ENCODE measurements at places on chromosomes 3 and 15.
A peak's percentile ranks its signal among the peaks of the same experiment; 100 is the strongest.

GRCh38 chr15:61115679-61116078, 113.4 kb downstream of the RORA start:
- no peak for DNase-seq

GRCh38 chr3:26964836-26965235, 342.3 kb downstream of the LRRC3B start:
- DNase-seq, result no peak

- no peak for DNase-seq
Measured at GRCh38 chr3:119376758-119377157, 82.6 kb downstream of the ARHGAP31 start.

DNA sequence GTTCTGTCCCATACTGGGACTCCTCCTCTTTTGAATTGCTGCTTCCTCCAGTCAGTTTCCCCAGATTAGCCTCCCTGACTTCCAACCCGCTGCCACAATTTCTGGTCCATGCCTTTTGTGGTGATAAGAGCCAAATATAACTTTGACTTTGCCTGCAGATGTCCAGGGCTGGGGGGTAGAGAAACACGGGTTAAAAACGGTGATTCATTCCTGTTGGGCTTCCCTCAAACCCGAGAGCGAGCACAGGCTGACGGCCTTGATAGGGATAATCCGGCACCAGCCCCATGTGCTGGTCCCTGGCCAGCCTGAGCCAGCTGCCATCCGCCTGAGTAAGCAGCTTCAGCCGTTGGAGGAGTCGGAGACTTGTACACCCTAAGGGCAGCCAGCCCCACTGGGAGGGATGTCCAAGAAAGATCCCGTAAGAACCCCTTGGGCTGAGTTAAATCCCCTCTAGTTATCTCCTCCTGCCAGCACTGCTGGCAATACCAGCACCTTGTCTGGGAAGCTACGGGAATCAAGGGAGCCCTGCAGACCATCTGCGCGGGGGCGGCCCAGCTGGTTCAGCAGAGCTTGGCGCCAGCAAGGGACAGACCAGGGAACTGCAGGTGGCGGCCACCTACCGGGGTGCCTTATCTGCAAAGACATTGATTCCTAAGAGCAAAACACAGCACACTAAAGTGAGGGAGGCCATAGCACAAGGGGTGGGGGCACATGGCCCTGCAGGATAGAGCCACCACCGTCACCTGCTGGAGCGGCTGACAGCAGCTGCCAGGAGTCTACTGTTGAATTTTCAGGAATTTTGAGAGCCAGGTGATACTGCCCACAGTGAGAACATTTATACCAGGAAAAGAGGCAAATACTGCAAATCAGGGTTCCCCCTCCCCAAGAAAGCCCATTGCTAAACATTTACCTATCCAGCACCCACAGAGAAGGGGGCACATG, 18.1 kb downstream of the CSPG4 start:
- peak; percentile 6 for DNase-seq

GRCh38 chr3:171256445-171257250, 203.6 kb downstream of the TNIK start:
- DNase-seq, result no peak

DNA sequence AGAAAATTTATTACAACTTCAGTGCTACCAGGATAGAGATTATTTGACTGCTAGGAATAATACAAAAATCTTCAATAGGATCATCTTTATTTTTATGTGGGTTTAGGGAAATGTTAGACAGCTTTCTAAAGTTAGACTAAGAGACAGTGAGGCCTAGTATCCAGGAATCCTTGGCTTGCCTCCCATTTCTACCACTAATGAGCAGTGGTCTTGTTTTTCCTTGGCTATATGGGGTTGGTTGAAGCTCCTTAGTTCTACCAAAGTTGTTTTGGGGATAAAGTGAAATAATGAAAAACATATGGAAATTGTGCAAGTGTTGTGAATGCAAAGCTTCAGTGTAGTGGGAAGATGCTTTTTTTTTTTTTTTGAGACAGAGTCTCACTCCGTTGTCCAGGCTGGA, 16.8 kb downstream of the AP4E1 start:
- no peak for DNase-seq

DNA sequence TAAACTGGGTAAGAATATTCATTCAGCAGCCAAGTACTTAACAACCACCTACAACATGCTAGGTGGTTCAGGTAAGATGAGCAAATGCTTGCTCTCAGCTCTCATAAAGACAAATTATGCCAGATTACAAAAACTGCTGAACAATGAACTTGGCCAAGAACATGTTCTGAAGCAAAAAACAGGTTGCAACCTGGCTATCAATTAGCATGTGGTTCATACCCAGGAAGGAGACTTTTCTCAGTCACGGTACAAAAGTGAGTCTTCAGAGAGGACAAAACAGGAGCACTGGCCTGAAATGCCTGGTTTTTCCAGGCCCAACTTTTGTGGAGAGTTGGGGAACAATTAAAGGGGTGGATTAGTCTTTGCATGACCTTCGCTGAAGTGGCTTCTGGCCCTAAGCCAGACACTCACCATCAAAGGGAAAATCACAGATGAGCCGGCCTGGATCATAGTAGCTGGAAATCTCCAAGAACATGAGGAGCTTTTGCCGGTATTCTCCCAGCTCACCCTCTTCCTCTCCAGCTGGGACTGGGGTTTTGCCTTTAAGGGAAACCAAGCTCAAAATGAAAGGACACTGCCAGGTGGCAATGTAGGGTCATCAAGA, 7.6 kb upstream of the PLA2G4F start:
- DNase-seq, result no peak

DNA sequence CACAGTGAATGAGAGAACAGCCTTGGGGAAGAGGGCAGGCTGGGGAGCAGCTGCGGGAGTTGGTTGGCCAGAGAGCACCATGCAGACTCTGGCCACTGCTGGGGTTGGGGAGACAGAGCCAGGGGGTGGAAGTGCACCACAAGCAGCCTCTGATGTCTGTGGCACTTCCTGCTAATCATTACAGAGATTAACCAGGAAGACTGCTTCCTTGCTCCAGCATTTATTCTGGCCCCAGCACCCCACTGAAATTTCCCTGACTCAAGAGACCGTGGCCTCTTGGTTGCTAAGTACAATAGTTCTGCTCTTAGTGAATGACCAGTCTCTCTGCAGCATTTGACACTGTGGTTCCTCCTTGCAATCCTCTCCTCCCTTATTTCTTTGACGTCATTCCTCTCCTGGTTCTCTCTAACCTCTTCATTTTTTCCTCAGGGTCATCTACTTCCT, 266.2 kb upstream of the ROPN1 start:
- DNase-seq, result peak; percentile 95

- no peak for DNase-seq
Measured at GRCh38 chr3:52256159-52256558, 10.6 kb downstream of the PPM1M start.

- no peak for DNase-seq
Measured at GRCh38 chr3:127028781-127029657, 46.1 kb downstream of the PLXNA1 start.

DNA sequence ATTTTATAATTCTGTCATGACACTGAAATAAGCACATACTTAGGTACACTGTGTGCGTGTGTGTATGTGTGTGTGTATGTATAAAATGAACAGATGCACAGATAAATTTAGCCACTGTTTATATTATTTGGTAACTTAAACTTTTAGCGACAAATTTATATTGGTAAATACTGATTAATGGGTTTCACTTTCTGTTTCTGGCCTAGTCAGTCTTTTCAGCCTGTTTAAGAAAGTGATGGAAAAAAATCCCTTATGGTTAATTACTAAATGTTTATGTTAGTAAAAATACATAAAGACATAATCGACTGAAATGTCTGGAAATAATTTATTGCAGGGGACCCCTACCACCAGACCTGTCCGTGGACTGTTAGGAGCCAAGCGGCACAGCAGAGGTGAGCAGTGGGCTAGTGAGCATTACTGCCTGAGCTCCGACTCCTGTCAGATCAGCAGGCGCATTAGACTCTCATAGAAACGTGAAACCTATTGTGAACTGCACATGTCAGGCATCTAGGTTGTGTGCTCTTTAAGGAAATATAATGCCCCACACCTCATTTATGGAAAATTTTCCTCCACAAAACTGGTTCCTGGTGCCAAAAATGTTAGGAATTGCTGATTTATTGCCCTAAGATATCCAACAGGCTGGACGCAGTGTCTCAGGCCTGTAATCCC, 717.4 kb downstream of the SI start:
- DNase-seq, result no peak

- no peak for DNase-seq
Measured at GRCh38 chr15:101614001-101614585, 38.1 kb downstream of the TM2D3 start.

DNA sequence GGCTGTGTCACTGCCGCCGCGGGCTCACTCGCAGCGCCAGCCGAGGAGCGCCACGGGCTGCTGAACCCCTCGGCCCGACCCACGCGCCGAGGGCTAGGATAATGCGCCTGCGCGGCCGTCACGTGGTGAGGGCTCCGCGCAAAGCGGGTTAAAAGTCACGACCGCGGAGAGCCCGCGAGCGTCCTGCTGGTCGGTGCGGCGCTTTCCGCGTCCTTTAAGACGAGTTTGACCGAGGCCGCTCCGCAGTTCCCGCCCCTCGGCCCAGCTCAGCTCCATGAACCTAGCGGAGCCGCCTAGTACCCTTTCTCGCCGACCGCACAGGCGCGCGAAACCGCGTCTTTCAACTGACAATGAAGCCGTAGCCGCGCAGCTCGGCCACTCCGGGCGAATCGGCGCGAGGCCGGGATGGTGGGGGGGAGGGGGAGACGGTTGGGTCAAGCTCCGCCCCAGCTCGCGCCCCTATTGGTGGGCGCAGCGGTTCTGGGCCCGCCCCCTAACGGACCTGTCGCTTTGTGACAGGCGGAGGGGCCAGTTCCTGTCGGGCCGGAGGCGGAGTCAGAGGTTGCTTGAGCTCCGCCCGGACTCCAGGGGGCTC, 636 bp upstream of the STT3B start:
- DNase-seq, result peak; percentile 70

DNA sequence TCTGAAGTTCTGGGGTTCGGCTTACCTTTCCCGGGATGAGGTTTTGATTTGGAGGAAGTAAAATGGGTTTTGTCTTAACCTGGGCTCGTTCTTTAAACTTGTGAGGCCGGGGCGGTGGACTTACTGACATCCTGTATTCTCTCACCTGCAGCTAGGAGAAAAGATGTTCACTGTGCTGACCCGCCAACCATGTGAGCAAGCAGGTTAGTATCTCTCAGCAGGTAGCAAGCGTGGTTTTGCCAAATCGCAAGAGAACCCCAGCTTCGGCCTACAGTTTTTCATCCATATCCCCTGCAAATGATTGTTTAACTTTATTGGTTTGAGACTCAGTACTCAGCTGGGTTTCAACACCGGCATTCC, 891 bp downstream of the ENTPD3 start:
- no peak for DNase-seq

GRCh38 chr3:41199866-41200668, 762 bp downstream of the CTNNB1 start:
- no peak for DNase-seq

- no peak for DNase-seq
Measured at GRCh38 chr3:117681619-117682018, 972.0 kb downstream of the TUSC7 start.

DNA sequence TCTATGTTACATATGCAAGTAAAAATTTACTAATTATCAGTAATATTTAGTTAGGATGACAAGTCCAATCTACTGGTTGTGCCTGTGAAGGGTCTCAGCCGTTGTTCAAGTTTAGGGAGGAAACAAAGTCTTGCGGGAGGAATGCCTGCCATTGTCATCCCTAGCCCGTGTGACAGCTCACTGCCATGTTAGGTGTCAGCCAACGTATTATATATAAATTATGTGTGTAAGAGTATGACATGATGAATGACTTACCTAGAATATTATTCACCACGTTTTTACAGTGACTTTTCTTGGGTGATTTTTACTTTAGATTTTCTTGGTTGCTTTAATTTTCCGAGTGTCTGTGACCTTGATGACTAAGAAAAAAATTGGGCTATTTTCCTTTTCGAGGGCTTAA, 614.4 kb upstream of the MDFIC2 start:
- no peak for DNase-seq
